HCEC 1CT (cell line): ENCODE measurements at places on chromosomes 3 and 15.

- DNase-seq = no peak
These were observed 63.6 kb downstream of the MOBP start for GRCh38 chr3:39531066-39531465.

GRCh38 chr3:170751083-170751898, 118.7 kb downstream of the RPL22L1 start:
- peak; percentile 93 for DNase-seq

DNA sequence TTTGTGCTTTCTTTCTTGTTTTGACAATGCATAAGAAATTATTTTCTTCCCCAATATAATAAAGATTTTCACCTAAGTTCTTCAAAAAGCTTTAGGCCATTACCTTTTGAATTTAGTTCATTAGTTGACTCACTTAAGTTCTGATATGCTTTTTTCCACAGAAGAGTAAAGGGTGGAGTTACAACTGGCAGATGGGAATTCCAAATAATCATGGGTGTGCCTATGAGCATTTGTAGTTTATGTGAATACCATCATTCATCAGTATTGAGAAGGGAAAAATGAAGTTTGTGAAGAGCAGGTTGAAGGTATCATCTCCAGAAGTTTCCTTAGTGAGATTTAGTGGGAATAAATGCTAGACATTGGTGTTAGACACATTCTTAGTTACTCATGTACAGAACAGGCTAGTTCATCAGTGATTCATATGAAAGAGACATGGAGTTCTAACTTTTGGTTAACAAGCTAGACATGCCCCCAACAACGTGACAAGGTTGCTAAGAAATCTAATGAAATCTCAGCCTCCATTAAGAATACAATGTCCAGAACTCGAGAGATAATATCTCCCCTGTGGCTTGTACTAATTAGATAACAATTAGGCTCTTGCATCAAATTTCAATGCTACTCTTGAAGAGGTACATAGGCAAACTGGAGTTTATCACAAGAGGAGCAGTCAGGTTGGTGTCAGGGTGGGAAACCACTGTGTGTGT, 16.9 kb upstream of the ALCAM start:
- peak; percentile 53 for DNase-seq

GRCh38 chr3:183541235-183541655, 14.3 kb downstream of the KLHL6 start:
- DNase-seq = no peak

DNA sequence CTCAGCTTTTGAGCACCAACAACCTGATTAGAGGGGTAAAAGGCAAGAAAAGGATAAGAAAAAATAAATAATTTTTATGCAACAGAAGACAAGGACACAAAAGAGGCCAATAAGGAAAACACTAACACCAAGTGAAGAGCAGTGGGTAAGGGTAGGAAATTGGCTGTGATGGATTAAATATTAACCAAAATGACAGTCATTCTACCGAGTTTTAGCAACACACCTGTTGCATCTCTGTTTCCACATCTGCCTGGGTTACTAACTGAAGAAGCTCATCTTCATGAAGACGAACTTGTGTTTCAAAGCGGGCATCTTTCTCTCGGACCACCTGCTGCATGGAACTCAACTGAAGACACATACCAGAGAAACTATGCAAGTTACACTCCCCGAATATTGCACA, 30.1 kb downstream of the GOLGB1 start:
- DNase-seq = no peak

DNA sequence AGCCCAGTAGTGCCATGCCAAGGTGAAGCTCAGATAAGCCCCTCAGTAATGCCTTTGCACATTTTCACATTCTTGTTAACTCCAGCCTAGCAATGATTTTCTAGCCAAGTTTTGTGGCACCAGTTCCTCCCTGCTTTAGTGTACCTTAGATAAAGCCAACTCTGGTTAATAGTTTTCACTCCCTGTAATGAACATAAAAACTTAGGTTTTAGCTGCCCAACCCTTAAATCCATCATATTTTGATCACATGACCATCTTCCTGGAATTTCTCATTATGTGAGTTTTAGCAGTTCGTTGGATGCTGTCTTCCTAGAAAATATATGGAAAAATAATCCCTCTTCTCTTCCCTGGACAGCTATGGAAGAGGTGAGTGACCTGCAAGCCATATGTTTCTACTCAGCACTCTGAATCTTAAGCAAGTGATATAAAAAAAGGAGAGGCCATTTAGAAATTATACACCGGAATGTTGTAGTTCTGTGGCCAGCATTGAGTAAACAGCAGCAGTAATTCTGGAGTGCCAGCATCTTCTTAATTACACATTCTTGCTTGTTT, 62.2 kb upstream of the P2RY1 start:
- DNase-seq = no peak

- no peak for DNase-seq
These were observed 6.4 kb downstream of the MAPKBP1 start for GRCh38 chr15:41780727-41781126.

DNA sequence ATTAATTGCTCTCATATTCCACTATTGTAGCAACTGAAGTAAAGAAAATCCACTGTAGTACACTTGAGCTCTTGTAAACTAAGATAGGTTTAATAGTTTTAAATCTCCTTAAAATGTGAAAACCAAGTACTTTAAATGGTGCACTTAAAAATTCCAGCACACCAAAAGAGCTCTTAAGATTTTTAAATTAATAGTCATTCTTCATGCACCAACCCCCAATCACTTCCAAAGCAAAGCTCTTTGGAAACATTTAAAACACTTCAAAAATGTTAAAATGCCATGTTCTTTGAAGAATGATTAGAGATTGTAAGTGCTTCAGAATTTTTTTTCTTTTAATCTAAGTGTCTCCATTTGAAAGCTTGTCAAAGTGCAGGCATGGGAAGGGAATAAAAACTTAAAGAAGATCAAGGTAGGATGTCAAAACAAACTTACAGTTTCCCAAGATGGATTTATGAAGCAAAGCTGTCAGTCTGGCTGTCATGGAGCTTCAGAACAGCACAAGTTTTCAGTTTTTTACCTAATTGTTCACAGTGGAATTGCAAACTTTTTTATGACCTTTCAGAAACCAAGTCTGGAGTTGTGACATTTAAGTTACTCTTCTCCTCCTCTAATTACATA, 84.3 kb downstream of the ARPP21 start:
- no peak for DNase-seq

DNA sequence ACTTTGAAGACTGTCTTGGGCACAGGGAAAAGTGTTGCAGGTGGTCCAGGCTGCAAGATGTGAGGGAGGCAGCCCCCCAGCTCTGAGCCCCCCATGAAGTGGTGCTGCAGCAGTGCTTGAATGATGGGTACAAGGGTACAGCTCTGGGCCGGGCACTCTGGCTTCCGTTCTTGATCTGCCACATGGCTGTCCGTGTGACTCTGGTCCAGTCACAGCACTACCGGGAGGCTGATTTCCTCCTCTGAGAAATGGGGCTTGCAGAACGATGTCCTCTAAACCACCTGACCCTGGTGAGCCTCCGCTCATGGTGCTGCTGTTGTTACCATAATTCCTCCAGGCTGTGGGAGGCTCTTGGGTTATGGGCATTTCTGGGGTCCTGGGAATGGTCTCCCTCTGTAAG, 75.1 kb downstream of the FBLN2 start:
- DNase-seq = no peak

- DNase-seq = peak; percentile 26
These were observed 50.3 kb downstream of the EMC4 start for GRCh38 chr15:34275154-34275553.

GRCh38 chr15:44712346-44713005, 1.2 kb downstream of the B2M start:
- DNase-seq = peak; percentile 77

GRCh38 chr3:155778462-155778861, 27.6 kb downstream of the C3orf33 start:
- DNase-seq = peak; percentile 23

GRCh38 chr3:122415762-122416654, at the start of gene WDR5B:
Gene WDR5B (minus strand): TSS chr3:122416062. CDS start chr3:122415528, 534 bp downstream.
- peak; percentile 93 for DNase-seq

DNA sequence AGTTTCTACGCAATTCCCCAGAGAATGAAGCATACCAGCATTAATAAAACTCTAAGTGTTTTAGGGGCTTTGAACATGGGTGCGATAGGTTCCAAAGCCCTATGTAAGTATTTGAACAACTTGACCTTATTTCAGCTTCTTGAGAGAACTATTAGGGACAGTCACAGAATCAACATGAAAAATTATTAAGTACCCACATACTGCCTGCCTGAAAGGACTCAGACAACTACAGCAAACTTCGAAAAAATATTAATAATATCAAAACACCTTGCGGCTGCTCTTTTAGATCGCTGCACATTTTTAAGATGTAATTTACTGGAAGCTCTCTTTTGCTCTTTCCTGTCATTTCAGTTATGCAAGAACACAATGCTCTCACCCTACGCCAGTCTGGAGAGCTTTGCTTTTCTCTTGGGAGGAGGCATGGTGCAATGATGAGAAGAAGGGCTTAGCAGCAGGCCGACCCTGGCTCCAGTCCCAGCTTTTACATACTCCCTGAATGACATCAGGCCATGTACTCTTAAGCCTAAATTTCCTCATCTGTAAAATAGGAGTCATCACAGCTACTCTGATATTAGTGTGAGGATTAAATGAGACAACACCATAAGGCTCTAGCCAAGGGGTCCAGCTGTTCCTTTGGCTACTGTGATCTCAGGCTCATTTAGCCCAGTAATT, 640.7 kb downstream of the FHIT start:
- peak; percentile 91 for DNase-seq

DNA sequence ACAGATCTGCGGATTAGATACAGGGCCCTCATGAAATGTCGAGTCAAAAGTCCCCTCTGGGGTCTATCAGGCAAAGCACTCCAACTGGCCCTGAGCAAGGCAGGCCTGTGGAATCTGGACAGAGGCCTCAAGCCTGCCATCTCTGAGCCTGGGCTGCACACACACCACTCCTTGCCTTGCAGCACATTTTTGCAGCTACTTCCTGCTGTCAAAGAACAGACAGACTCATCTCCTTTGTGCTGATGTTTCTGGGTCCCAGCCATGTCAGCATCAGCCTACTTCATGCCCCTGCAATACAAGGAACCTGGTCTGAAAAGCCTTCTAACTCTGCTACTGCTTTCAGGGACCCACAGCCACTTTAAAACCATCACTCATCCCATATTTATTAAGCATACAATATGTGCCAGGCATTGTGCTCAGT, 60.6 kb upstream of the IL12A start:
- DNase-seq = peak; percentile 48

DNA sequence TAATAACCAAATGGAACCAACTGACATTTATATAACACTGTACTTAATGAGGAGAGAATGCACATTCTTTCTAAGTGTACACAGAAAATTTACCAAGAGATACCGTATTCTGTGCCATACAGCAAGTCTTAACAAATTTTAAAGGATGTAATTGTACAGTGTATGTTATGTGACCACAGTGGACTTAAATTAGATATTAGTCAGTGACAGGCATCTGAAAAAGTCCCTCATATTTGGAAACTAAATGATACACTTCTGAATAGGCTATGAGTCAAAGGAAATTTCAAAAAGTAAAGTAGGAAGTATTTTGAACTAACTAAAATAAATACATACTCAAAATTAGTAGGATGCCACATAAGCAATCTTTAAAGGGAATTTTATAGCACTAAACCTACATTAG, 59.6 kb upstream of the P3H2 start:
- DNase-seq = peak; percentile 86

GRCh38 chr3:66265649-66266048, 44.8 kb downstream of the SLC25A26 start:
- no peak for DNase-seq

- no peak for DNase-seq
These were observed 3.0 kb downstream of the TEX264 start for GRCh38 chr3:51673802-51674654.

DNA sequence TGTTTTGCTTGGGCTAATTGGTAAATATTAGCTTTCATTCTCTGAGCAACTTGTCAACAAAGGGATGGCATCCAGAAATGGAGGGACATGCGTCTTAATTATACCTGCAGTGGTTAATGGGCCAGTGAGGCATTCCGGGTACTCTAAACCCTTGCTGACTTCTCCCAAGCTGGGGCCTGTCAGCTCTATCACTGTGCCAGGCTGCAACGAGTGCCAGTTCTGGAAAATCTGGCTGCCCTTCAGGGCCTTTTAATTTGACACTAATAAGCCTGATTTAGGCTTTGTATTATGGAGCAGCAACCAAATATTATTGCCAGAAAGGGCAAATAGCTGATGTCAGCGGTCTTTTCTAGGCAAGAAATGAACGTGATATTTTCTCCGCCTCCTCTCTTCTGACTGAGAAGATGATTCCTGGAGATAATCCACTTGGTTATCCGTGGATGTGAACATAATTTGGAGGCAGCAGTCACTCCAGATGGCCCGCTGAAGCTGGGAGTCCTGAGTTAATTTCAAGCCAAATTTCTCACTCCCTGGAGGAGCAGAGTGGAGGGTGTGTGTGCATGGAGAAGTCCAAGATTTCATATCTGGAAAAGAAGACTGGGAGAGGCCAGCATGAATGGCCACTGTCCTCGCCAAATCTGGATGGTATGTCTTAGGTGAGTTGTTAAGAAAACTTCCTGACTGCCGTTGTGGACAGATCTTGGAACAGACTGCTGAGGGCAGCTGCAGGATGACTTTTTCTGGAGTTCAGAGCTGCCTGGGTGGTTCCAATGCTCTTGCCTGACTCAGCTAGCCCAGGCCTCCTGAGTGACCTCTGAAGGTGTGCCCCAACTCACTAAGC, 44.4 kb upstream of the PSMD6 start:
- DNase-seq = peak; percentile 10

- no peak for DNase-seq
These were observed 62.7 kb downstream of the SCN5A start for GRCh38 chr3:38586546-38587520.

GRCh38 chr3:128006061-128007032, 45.9 kb upstream of the SEC61A1 start:
- DNase-seq = no peak

DNA sequence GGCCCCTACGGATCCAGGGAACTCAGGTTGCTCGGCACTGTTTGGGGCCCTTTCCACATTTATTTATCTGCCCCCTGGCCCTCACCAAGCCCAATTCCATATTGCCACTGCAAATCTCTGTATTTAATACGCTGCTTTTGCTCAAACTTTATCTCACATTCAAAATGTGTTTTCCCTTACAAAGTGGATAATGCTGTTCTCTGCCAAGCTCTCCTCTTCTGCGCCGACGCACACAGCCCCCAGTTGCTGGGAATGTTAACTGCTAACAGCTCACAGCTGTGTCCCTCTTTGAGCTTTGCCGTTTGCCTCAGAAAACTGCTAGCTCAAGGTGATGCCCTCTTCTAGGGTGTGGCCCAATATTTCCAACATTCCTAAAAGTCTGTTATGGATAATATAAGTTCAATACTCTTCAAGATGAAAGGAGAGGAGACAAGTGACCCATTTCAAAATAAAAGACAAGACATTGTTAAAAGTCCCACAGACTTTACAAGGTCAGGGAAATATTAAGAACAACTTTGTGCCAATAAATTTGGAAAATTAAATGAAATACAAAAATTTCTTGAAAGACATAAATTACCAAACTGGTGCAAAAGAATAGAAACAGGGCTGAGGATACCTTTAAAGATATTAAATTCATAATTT, 12.6 kb upstream of the FBN1 start:
- no peak for DNase-seq

- DNase-seq = no peak
These were observed 311.7 kb upstream of the ZNF717 start for GRCh38 chr3:76096836-76097588.
